CD4-positive, alpha-beta T cell treated with Interleukin-1 beta for 1 hour (primary cell): ENCODE measurements at places on chromosomes 2 and 18.
A peak's percentile ranks its signal among the peaks of the same experiment; 100 is the strongest.

- no peak for DNase-seq
These were observed 27.6 kb downstream of the TMEM185B start for GRCh38 chr2:120195553-120195952.

GRCh38 chr2:158463496-158464095, 6.8 kb downstream of the PKP4 start:
- no peak for DNase-seq

DNA sequence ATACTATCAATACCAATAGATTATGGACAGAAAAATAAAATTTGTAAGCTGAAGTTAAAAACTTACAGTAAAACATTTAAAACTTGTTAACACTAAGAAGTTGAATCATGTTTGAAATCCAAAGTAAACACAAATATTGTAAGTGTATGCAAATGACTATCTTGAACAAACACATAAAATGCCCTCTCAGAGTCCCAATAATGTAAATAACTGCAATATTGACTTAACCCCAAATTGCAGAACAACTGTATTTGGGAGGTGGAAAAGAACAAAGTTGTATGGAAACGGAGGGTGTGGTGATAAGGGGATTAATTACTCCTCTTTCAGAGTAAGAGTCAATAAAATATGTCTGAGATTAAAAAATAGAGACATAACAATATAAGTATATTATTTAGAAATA, 140.0 kb upstream of the NOL4 start:
- no peak for DNase-seq

GRCh38 chr2:133748007-133748700, 179.9 kb upstream of the NCKAP5 start:
- no peak for DNase-seq

DNA sequence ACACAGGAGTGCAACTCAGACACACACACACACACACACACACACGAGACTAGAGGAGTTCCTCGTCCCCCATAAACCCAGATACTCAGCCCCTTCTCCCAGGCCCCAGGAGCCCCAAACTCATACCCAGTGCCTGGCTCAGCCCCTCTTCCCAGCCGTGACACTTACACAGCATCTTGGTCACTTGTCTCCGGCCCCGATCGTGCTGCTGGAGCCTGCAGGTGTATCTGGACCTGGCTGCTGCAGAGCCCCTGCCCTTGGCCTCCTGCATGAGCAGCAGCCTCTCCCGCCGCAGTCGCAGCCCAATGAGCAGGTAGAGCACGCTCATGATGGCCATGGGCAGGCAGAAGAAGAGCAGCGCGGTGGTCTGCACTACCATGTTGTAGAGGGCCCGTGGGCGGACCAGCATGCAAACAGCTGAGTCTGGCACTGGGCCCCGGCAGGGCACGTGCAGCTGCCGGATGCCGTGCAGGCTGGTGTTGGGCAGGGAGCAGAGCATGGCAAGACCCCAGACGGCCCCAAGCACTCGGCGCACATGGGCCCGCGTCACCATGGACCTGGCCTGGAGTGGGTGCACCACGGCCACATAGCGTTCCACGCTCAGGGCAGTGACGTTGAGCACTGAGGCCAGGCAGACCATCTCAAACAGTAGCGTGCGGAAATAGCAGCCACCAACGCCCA, 2.1 kb downstream of the NMUR1 start:
- no peak for DNase-seq

DNA sequence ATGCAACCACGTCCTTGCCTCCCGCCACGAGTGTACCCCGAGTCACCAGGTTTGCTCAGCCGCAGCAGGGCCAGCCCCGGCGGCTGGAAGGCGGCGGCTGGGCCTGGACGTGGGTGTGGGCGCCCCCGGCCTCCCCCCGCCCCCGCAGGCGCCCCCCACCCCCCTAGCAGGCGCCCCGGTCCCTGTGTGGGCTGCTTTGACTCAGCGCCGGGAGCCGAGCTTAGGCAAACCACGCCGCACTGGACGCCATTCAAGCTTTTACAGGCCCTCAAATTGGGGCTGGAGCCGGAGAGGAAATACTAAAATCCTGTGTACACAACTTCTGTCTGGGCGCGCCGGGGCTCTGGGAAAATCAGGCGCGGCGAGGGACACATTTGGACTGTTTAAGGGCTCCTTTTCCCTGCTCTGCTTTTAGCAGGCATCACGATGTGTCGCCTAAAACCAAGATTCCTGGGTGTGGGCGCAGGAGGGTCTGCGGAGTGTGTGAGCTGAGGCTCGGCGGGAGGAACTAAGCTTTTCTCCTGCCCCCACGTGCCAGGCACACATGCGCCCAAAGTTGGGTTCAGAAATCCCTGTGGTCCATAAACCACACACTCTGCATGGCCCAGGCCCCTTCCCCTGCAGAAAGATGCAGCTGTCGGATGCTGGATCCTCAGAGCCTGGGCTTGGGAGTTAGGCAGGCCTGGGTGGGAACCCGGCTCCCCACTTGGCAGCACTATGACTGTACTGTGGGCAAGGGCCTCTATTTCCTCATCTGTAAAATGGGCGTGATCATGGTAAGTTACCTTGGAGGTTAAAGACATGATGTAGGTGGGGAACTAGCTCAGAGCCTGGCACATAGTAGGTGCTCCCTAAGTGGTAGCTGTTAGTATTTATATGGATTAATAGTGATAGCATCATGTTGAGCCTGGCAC, 57.6 kb downstream of the ATOH8 start:
- DNase-seq: no peak

DNA sequence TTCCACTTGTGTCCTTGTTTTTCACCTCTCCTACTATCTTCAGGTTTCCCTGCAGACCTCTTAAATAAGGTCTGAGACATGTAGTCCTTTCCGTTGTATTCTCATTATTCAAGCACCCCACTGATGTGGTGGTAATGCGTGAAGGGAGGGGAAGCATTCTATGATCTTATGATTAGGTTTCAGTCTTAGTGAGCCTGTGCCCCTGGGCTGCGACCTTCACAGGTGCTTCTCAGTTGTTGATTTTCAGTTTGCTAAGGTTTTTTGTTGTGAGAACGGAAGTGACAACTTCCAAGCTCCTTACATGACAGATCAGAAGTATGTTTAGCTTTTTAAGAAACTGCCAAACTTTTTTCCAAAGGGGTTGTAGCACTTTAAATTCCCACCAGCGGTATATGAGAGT, 41.3 kb downstream of the VPS54 start:
- DNase-seq: peak; percentile 31

GRCh38 chr2:58796239-58796910, 555.2 kb upstream of the FANCL start:
- DNase-seq: no peak

DNA sequence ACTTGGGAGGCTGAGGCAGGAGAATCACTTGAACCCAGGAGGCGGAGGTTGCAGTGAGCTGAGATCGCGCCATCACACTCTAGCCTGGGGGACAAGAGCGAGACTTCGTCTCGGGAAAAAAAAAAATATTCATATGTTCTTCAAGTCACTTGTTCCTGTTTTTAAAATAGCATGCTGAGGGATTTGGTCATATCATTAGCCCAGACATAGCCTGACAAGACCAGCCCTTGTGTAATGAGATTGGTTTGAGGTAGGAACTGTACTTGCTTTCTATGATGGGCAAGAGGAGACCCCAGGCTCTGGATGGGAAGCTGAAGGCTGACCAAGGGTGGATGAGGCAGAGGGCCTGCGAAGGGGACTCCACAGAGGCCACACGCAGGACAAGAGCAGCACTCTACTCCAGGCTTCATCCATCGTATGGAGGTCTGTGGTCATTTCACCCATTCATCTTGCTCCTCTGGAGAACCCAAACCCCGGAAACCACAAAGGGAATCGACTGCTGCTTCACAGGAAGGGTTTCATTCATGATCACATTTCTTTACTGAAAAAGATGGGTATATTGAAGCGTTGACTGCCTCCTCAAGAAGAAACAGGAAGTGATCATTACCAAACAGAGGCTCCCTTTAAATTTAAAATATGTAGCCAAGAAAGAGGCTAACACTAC, 87.1 kb upstream of the ZNF397 start:
- DNase-seq: no peak

- no peak for DNase-seq
These were observed 157.9 kb downstream of the DYSF start for GRCh38 chr2:71611247-71611646.

DNA sequence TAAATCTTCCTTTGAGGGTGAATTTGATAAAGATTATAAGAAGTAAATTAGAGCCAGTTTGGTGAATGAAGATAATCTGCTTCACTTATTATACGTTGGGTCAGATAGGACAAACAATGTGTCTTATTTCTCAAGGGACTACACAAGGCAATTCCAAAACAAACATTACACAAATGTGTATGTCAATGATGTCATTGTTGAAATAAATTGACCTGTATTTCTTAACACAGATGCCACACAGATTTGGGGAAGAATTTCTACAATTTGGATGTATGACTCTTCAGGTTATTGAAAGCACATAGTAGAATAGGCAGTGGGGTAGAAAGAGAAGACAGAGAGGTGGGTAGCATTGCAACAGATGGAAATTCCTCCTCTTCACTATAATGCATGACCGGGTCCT, 6.9 kb upstream of the CRIM1 start:
- DNase-seq: no peak

GRCh38 chr2:109067631-109068125, 61.3 kb upstream of the SH3RF3 start:
- no peak for DNase-seq

GRCh38 chr2:62186156-62186905, 9.6 kb upstream of the B3GNT2 start:
- no peak for DNase-seq

DNA sequence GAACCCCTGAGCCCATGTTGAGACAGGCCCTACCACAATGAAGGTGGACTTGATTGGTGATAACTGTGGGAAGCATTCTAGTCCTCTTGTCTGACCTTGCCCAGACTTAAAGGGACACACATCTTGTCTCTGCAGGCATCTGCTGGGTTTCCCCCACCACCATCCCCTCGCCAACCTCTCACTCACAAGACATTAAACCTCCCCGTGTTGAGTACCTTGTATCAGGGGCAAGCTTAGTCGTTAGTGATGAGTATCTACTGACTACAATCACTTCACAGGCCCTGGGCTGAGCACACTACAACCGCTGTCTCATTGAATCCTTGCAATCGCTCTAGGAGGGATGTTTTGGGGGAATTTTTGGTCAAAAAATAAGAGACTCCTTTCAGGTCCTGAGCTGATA, 86.0 kb downstream of the ICOS start:
- DNase-seq: no peak

DNA sequence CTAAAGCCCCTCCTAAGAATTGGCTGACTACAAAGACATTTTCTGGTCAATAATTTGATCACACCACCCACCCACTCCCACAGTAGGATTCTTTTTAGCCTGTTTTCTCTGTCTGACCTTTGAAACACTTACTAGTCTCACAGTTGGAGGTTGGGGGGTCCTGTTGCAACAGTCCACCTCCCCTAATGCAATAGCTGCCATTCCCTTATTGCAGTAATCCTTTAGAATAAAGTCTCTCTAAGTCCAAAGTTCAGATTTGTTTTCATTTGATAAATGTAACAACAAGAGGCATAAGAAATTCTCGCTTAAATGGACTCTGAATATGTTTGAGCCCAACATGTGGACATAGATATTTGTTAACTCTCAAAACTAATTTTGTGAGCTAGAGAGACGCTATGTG, 1326.8 kb upstream of the TMEFF2 start:
- no peak for DNase-seq

DNA sequence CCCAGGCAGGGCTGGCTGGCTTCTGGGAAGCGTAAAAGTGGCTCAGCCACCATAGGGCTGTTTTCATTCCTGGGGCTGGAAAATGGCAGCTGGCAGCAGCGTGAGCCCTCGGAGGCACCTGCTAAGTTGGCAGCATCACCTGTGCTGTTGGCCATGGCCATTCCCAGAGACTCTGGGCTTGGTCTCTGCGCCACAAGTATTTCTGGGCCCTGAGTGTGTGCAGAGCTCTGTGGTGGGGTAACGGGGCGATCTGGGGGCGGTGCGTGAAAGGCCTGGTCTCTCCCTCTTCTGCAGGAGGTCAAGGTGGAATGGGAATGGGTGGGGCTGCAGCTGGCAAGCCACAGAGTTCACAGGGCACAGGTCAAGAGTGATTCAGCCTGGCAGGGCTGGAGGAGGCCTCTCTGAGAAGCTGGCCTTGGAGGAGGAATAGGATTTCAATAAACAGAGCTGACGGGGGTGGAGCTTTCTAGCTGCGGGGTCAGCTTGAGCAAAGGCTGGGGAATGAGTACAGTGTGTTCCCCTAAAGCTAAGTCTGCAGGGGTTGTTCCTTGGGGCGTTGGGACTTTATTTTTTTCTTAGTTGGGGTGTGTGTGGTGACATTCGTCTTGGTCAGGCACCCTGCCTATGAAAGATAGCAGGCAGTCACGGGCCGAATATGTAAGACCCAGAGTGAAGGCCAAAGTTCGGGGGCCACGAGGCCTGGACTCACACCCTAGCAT, 10.3 kb upstream of the NTSR2 start:
- DNase-seq: no peak

GRCh38 chr18:60739212-60739611, 366.6 kb upstream of the MC4R start:
- no peak for DNase-seq

DNA sequence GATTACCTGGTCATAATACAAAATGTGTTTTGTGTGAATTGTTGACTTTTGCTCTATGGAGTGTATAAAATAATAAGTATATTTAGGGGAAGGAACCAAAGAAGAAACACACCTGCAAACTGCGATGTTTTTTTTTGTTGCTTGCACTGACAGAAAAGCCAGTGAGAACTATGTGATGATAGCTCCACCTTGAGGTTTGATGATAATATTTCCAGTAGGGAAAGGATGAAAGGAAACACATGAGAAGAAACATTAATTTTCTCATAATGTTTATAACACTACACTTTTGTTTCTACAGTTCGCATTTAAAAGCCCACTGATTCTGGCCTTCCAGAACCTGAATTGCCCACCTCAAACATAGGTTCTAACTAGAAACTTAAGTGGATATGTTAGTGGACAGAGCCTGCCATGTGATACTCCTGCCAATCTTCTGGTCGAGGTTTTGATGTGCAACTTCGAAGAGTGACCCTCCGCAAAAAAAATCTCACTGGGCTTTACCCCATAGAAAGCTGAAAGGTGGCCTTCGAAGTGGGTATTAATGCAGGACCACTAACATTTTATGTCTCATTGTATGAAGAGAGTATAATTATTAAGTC, 476.4 kb upstream of the SPHKAP start:
- no peak for DNase-seq
